Upper lobe of right lung (tissue), 1 donor: ENCODE measurements at places on chromosomes 1 and 21. TPM values are rescaled to one million over a fixed set of nuclear protein-coding genes. Genes with fewer than 3 reads are reported as not detected.

The NFIA gene
- total RNA-seq = 66.6 TPM

DNA sequence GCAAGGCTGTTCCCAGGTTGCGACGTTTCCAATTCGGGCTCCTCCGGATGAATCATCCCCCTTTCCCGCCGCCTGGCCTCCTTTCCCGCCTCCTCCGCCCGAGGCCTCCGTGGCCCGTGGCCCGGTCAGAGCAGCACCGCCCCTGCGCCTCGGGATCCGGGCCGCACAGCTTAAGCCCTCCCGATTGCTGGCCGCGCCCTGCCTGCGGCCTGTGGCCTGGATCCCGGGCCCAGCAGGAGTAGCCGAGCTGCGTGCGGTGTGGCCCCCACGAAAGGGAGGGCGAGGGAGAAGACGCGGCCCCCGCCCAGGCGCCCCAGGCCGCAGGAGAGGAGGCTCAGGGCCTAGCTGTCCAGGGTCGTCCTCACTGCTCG is 1.0 kb downstream of the TMEM200B start:
- peak overlapping the region; percentile 63 for H3K4me3 ChIP-seq
- peaks cover 7% of the 10 kb centered on the region for H3K36me3 ChIP-seq
- peaks cover 18% of the 10 kb centered on the region for H3K4me1 ChIP-seq
- peaks cover 16% of the 10 kb centered on the region for H3K27me3 ChIP-seq
- H3K27ac ChIP-seq = peak overlapping the region; percentile 79

DNA sequence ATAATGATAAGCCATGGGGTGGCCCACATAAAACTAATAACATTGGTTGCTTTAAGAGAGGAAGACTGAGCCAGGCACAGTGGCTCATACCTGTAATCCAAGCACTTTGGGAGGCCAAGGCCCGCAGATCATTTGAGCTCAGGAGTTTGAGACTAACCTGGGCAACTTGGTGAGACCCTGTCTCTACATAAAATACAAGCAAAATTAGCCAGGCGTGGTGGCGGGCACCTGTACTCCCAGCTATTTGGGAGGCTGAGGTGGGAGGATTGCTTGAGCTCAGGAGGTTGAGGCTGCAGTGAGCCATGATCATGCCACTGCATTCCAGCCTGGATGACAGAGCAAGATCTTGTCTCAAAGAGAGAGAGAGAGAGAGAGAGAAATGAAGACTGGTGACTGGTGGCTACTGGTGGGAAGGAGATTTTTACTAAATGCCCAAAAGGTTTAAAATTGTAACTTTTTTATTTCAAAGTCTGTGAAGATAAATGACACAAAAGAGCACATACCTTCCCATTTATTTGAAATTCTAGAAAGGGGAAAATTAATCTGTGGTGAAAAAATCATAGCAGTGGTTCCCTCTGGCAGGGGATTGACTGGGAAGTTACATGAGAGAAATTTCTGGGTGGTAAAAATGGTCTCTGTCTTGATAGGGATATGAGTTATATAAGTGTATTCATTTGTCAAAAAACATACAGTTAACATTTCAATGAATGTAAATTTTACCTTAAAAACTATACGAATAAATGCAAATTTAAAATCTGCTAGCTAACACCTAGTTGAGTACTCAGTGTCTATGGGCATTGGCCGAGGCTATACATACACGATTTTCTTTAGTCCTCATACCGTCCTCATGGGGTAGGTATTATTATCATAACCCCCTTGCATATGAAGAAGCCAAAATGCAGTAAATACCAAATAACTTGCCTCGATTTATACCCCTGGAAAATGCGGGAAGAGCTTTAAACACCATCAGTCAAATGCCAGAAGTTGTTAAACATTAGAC is 2.2 kb upstream of the NBPF1 start:
- H3K4me1 ChIP-seq = peaks cover 16% of the 10 kb centered on the region
- peak; percentile 60 for DNase-seq

DNA sequence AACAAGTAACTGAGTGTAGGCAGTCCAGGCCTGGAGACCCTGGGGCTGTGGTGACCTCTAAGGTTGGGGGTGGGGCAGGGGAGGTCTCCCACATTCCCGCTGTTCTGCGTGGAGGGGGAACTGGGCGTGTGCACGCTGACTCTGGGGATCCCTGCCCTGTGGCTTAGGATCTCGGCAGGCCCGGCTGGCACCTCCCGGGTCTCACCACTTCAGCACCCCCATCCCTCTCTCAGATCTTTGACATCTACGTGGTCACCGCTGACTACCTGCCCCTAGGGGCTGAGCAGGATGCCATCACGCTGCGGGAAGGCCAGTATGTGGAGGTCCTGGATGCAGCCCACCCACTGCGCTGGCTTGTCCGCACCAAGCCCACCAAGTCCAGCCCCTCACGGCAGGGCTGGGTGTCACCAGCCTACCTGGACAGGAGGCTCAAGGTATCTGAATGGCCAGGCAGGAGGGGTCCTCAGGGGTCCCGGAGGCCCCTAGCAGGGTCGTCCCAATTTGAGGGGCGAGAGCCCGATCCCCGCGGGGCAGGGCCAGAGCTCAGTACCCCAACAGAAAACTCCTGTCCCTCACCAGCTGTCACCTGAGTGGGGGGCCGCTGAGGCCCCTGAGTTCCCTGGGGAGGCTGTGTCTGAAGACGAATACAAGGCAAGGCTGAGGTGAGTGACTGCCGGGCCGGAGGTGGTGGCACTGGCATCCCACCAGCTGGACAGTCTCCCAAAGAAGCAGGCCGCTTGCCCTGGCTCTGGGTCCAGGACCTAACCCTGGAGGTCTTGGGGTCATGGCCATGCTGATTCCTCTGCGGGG is 68.7 kb downstream of the TRIM11 start:
- DNase-seq = peak; percentile 59
- no peaks in the 10 kb centered on the region for H3K4me1 ChIP-seq
- H3K27me3 ChIP-seq = no peaks in the 10 kb centered on the region
- H3K4me3 ChIP-seq = no peak overlapping the region
- H3K36me3 ChIP-seq = peaks cover 8% of the 10 kb centered on the region

DNA sequence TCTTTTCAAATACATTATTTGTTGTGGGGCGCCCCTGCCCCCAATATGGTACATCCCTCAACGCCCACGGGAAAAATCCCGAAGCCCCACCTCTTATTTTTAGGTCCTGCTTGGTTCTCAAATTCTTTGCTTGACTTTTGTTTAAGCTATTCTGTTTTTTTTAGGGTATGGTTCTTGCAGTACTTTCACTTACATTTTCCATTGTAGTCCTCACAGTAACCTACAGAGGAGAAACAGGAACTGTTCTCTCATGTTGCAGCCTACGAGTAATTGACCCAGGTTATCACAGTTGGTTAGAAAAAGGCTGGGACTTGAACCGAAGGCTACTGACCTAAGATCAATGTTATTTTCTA is 697 bp upstream of the C21orf91 start:
- peak overlapping the region; percentile 99 for H3K27ac ChIP-seq
- no peaks in the 10 kb centered on the region for H3K27me3 ChIP-seq

- no peaks in the 10 kb centered on the region for H3K36me3 ChIP-seq
- H3K4me3 ChIP-seq = no peak overlapping the region
- no peak overlapping the region for H3K27ac ChIP-seq
- no peaks in the 10 kb centered on the region for H3K27me3 ChIP-seq
- no peak for DNase-seq
These were observed 9.8 kb downstream of the MX2 start for GRCh38 chr21:41371685-41372030.
